Activated CD4-positive, CD25-positive, alpha-beta regulatory T cell (primary cell): ENCODE measurements at places on chromosomes 4 and X.

DNA sequence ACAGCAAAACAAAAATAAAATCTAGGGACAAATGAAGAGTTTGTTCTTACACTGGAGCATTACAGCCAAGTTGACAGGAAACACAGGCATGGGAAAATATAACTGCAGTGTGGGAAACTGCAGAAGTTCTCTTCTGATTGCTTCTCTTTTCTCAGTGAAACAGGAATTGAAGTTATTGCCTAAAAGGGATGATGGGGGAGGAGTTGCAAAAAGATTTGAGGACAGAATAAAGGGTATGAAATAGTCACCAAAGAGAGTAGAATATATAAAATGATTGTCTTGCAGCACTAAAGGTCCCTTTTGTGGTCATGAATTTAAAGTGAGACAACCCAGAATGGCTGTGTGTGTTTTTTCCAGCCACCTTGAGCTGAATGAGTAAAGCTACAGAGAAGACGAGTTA lies 103.7 kb downstream of the JADE1 start:
- DNase-seq, result no peak

GRCh38 chr4:88937081-88937480 lies 119.9 kb downstream of the FAM13A start:
- no peak for DNase-seq

- DNase-seq, result no peak
Measured at GRCh38 chrX:96837808-96838207, 45.9 kb upstream of the RPA4 start.

DNA sequence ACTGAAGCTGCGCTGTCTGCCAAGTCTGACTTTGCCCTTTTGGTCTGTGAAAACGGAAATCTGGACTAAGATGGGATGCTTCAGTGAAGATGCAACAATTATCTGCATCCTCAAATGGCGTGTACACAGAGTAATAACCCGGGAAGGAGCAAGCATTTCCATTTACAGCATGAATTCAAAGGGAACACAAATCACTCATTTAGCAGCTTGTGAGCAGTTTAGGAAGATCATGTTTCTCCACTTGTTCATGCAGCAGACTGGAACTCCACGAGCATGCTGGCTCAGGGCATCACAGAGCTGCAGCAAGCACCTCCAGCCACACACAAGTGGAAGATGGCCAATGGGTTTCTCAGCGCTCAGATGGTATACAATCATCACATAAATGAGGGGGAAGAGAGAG lies 175.5 kb downstream of the NLGN4X start:
- DNase-seq, result no peak

GRCh38 chr4:165384186-165384585 lies 5.4 kb downstream of the CPE start:
- DNase-seq, result no peak
